Naive thymus-derived CD8-positive, alpha-beta T cell (primary cell): ENCODE measurements at places on chromosomes 13 and 19.
A peak's percentile ranks its signal among the peaks of the same experiment; 100 is the strongest.

DNA sequence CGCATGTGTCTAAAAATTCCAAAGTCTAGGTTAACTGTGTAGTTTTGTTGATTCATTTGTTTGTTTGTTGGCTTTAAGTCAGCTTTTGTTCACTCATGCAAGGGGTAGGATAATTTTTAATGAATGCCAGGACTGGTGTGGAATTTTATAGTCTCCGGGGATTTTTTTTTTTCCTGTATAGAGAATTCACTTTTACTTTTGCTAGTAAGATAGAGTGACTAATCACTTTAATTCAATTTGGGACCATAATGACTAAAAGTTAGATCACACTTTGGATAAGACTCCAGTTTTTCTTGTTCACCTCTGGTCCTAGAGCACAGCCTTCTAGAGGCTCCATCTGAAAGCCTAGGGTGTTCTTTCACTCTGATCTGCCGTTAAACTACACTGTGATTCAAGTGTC lies 1690.0 kb downstream of the PCDH9 start:
- DNase-seq = no peak

- no peak for DNase-seq
These were observed 15.0 kb downstream of the SLC25A42 start for GRCh38 chr19:19078801-19079200.

- no peak for DNase-seq
These were observed 3.1 kb upstream of the SDHAF1 start for GRCh38 chr19:35991731-35992450.

GRCh38 chr19:34359954-34360315 lies 5.1 kb upstream of the GPI start:
- DNase-seq = no peak

DNA sequence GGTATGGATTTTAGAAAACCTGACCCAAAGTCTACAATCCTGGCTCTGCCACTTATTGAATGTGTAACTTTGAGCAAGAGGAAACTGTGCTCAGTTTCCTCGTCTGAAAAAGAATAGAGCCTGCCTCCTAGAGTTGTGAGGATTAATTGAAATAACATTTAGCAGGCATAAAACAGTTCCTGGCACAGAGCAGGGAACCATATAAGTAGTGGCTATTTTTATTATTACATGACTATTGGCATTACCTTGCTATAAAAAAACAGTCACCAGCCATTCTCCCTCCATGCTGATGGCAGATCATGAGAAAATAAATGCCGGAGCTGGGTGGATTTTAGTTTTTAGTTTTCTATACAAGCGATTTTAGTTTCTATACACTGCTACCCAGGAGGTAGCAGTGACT lies 5.8 kb downstream of the DOCK9 start:
- DNase-seq = no peak

GRCh38 chr19:15159251-15159650 lies 41.5 kb downstream of the NOTCH3 start:
- DNase-seq = no peak

DNA sequence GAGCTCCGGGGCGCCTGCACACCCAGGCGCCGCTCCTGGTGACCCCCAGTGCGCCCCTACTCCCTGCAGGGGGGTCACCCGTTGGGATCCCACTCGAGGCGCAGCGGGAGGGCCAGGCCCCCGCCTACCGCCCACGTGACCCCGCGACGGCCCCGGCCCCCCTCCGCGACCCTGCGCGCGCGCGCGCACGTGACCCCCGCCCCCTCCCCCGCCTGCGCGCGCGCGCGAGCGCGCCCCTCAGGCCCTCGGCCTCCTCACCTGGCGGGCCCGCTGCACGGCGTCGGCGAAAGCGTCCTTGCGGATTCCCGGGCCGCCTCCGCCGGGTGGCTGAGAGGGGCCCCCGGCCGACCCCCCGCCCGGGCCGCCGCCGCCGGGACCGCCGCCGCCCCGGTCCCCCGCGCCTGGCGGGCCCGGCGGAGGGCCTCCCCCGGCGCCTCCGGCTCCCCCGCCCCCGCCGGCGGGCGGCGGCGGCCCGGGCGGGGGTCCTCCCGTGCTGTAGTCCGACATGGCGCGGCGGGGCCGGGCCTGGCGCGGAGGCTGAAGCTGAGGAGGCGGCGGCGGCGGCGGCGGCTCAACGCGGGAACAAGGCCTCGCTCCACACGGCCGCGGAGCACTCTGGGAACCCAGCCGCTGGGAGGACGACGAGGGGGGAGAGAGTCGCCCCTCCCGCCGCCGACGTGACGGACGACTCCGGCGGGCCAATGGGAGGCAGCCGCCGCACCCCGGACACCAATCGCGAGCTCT lies at the start of gene KHSRP:
KHSRP (minus strand) TSS at position 617 of the 744 bp plus-strand sequence; CDS start at position 507, 110 bp downstream.
- peak; percentile 50 for DNase-seq

DNA sequence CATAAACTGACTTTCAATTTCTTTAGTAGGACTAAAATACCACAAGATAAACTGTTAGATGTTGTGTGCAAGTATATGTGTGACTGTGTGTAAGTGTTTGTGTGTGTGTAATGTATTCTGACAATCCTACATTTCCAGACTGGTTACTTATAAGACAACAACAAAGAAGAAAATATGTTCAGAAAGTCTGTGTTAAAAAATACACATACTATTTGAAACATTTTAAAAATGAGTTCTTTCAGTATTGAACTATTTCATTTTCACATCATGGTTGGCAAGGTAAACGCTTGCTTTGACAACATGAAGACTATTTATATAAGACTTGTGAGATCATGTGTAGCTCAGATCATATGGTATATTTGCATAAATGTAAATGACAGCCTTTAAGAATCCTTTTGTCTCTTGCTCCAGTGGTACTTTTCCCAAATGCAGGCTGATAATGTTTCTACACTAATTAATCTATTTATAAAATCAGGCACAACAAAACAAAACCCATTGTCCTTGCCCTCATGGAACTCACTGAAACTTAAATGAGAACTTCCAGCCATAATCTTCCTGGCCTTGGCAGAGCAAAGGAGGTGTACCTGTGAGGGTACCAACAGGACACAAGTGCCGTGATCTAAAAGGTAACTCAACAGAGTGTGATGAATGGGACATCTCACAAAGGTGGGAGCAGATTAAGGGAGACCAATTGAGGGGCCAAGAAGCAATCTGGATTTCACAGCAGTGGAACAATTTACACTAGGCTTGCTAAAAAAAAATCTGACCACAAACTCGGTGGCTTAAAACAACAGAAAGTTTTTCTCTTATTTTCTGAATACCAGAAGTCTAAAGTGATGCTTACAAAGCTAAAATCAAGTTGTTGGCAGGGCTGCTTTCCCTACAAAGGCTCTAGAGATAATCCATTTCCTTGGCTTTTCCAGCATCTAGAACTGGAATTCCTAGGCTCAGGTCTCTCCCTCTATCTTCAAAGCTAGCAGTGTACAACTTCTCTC lies 349.0 kb downstream of the TBC1D4 start:
- DNase-seq = no peak
